ENCODE measurements at places on chromosomes 1 and 21.

DNA sequence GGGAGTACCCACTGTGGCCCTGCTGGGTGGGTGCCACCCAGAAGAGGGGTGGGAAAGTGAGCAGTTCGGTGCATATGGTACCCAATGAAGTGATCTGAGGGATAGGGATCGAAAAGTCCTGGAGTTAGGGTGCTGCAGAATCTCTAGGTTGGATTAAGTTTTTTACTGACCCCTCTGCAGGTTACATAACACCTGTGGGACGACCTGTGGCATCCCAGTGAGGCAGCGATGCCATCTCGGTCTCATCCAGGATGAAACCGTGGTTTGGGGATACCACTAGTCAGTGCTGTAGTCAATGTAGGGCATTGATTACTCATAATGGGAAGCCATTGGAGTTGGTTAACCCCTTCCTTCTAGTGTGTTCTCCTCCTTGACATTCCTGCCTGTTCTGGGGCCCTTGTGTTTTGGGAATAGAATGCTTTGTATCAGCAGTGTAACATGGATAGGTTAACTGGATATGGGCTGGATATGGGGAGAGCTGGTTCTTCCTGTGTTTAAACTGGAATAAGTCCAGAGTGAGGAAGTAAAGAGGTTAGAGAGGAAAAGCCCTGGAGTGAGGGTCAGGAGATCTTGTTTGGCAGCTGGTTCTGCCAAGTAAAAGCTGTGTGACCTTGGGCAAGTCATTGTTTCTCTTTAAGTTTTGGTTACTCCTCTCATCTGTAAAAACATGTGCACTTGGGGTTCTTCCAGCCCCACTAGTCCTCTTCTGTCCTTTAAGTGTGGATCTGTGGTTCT lies 42.8 kb upstream of the ATF3 start:
- DNase-seq = no peak

GRCh38 chr21:38489271-38489652 lies 9.0 kb downstream of the ERG start:
- DNase-seq = no peak

- no peak for DNase-seq
Measured at GRCh38 chr1:225752245-225752644, 25.4 kb upstream of the SRP9 start.

- DNase-seq = no peak
Measured at GRCh38 chr1:116185161-116185701, 74.0 kb downstream of the MAB21L3 start.

- no peak for DNase-seq
Measured at GRCh38 chr1:43821471-43821870, 112.1 kb upstream of the ARTN start.

- DNase-seq = no peak
Measured at GRCh38 chr1:201310986-201311355, 27.7 kb downstream of the PKP1 start.
